ENCODE measurements at places on chromosomes 7 and 10.

DNA sequence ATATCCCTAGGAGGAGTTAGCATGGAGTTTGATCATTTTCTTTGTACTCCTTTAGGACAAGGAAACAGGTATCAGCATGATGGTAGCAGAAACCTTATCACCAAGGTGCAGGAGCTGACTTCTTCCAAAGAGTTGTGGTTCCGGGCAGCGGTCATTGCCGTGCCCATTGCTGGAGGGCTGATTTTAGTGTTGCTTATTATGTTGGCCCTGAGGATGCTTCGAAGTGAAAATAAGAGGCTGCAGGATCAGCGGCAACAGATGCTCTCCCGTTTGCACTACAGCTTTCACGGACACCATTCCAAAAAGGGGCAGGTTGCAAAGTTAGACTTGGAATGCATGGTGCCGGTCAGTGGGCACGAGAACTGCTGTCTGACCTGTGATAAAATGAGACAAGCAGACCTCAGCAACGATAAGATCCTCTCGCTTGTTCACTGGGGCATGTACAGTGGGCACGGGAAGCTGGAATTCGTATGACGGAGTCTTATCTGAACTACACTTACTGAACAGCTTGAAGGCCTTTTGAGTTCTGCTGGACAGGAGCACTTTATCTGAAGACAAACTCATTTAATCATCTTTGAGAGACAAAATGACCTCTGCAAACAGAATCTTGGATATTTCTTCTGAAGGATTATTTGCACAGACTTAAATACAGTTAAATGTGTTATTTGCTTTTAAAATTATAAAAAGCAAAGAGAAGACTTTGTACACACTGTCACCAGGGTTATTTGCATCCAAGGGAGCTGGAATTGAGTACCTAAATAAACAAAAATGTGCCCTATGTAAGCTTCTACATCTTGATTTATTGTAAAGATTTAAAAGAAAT is 4.8 kb downstream of the BAMBI start:
- DNase-seq, result no peak

DNA sequence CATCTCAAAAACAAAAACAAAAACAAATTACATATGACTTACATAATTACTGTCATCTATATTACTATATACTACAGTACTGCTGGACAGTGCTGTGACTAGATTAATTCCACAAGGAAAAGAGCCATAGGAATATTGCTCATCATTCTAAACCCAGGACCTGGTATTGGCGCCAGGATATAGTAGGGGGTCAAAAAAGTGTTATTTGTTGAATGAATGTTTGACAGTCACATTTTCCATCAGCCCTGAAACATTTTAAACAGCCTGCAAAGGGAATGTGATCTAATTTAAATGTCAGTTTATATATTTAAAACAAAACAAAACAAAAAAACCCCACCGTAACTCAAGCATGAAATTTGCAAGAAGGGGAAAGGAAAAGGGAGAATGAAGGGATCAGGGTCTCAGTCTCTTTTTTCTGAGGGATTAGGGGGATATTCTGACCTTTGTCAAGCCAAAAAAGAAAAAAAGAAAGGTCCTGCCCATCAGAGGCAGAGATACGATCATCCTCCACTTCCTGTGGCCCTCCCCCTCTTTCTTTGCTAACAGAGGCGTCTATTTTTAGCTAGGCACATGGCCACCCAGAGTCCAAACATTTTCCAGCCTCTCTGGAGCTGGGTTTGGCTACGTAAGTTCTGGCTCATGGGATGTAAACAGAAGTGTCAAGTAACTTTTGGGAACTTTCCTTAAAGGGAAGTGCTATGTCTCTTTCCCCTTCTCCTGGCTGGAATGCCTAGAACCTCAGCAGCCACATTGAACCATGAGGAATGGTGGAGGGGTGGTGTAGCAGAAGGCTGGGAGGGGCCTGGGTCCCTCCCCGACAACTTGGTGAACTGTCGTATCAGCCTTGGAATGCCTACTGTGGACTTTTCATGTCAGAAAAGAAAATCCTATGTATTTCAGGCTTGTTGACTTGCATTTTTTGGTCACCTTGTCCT is 44.6 kb upstream of the DLG5 start:
- DNase-seq, result peak; percentile 55

GRCh38 chr10:101573885-101574753 is 13.9 kb downstream of the POLL start:
- peak; percentile 37 for DNase-seq

DNA sequence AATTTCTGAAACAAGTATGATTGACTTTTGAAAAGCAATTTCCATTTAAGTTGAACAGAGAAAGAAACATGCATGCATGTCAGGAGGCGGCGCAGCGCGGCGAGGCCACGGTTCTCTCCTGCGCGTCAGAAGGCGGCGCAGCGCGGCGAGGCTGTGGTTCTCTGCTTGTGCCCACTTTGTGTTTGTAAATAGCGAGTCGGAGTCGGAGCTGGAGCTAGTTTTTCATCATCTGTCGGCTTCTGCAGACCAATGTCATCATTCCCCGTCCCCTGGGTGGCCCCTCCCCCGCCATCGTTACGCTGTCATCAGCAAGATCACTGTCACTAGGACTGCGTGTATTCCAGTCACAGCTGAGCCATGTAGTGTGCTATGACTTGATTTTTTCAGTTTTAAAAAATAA is 49.2 kb downstream of the INPP5A start:
- no peak for DNase-seq

DNA sequence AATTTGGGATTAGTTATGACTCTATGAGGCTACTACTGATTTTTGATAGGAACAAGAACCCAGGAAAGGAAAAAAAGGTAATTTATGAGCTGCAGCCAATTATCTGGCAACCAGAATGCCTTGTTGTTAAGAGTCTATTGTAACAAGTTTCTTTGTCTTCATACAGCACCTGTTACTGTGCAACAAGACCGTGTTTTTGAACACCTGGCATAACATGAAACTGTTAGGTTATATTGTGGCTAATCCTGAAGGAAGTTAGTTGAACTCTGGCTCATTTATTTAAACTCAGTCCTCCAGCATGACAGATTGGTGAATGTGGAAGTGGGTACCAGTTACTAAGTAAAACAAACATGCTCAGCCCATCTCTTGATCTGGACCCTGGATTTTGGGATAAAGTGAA is 33.0 kb downstream of the RALA start:
- no peak for DNase-seq

DNA sequence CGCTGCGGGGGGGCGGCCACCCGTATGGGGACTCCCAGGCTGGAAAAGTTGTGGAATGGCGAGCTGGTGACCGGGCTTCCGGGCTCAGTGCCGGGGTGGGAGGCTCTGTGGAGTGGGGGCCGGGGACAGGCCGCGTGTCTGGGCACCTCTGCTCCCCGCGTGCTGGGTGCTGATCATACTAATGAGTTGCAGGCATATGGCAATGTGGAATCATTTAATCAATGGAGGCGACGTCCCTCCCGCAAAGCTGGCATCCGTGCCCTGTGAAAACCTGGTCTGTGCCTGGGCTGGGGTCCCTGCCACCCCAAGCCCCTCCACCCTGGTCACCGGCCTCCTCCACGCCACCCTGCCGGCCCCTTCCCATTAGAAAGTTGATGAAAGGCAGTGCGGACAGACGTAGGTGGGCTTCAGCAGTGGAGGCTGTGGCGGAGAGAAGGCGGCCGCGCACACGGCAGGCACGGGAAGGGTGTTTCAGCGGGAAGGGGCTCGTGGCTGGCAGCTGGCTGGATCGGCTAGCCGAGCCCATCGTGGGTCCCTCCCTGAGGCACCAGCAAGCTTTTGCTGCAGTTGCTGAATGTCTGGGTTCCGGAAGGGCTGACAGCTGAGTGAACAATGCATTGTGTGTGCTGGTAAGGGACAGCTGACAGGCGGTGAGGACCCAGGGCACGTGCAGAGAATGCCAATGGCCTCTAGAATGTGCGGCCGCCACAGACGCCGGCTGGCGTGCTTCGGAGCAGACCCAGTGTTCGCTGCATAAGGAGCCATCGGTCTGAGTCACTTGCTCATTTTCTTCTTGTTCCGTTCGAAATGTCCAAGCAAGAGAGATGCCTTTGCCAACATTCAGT is 1.5 kb downstream of the ADGRA1 start:
- DNase-seq, result no peak

DNA sequence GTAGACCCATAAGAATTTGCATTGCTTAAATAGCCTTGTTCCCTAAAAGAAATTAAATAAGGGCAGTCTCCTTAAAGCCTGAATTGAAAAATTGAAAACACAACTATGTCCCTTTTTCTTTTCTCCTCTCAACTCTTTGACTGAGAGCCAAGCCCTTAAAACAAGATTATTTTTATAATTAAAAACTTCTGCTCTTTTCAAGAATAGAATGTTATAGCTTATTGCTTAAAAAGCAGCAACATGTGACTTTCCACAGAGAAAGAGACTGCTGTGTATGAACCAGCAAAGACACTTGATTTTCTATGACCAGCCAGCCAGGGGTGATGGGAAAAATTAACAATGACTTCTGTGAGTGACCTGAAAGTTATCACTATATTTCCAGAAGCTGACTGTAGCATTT is 295.2 kb upstream of the CELF2 start:
- no peak for DNase-seq

Measured in right forelimb (tissue), 1 donor.